ENCODE measurements at places on chromosomes 13 and 19. TPM values are rescaled to one million over a fixed set of nuclear protein-coding genes. Genes with fewer than 3 reads are reported as not detected.

DNA sequence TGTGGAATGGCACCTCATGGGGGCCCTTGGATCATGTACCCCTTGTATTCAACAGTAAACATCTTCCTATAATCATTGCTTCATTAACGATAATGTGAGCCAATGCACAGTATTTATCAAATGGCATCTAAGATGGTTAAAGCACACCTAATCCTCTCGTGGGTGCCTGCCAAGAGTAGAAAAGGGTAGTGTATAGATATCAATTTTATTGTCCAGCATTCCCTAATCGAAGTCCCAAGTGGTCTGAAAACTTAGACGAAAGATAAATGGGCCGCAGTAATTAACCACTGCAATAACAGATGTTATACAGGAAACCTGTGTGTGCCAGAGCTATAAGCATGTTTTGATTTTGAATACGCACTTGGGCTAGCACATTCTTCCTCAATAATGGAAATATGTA is 667 bp upstream of the MBNL2 start:
- no peak for DNase-seq

DNA sequence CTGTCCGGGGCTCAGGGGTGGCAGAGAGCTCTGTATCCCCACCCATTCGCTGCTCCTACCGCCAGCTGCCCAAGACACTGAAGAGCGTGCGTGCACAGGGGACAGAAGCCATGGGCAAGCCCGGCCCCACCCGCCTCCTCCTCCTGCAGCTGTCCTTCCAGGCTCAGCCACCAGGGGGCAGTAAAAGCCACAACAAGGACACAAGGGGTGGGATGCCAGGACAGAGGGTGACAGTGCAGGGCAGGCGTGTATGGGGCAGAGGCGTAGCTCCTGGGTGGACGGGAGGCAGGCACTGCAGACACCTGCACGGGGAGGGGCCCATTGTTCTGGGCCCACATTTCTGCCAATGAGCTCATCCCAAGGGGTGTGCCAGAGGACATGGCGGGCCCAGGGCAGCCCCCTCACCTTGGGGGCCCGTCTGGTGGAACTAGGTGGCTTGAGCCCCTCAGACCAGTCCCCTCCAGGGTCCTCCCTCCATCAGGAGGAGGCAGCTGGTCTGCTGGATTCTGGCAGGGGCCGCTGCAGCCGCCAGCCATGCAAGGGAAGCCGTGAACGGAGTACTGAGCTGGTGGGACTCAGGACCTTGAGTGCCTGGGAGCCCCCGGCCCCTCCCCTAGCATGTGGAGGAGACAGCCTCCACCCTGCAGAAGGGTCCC is 61.2 kb downstream of the MLLT1 start:
- DNase-seq, result peak; percentile 81

DNA sequence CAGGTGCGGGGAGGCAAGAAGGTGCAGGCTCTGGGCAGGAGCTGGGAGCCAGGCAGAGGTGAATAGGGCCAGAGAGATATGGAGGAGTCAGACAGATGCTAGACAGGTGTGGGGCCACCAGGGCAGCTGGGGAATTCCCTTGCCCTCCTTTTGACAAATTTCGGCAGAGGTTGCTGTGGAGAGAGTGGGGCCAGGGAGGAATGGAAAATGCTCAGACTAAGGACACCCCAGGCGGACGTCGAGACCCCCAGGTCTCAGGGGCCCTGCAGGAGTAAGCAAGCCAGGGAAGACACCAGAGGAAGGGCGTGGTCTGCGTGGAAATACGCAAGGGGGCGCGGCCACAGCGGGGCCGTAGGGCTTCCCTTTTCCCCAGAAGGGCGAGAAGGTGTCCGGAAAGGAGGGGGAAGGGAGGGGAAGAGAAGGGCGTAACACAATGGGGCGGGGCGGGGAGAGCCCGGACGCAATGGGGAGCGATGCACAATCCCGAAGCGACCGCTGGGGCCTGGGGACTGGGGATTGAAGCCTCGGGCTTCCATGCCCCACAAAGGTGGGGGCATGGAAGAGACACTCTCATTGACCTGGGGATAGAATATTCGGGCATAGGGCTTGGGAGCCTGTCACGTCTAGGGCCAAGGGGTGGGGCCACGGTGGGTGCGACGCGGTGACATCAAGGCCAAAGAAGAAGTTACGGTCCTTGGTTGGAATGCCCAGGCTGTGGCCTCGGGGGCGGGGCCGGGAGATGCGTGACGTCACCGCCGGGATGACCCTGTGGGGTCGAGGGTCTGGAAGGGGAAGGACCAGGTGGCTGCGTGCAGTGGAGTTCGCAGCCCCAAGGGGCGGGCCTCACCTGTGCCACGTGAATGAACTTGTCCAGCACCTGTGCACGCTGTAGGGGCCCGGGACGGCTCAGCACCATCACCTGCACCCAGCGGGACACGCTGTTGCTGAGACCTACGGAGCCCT is 8.2 kb downstream of the RASGRP4 start:
- peak; percentile 77 for DNase-seq

DNA sequence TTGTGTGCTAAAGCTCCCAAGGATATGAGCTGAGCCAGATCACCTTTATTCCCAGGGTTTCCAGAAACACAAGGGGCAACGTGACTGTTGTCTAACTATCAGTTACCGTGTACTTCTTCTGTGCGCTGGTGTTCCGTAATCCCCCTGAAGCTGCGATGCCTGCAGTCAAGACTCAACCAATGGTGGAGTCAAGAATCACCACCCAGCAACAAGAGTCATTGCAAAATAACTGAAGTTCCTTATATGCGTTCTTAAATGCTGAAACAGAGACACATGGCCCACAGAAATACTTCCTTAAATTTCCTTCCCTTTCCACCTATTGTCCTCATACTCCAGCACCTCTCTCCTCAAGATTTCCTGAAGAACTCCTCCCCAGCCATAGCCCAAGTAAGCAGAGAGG is 200.2 kb downstream of the KATNAL1 start:
- DNase-seq, result no peak

ZNF253 gene
- total RNA-seq, result 13.4 TPM

DNA sequence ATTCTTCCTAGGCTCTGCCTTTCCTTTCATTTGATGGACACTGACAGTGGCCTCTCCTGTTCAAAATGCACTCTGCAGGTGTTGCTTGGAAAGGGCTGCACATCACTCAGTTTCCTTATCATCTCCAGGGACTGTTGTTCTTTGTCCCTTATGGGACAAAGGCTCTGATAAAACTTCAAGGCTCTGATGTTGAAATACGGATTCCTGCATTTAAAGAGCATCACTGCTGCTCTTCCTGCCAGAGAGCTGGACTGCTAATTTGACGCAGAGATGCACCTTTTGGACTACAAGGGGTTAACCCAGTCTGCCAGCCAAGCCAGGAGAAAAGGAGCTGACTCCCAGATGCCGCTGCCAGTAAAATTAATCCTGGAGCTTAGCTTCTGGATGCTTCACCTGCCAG is 952.1 kb downstream of the DIAPH3 start:
- no peak for DNase-seq

- DNase-seq, result no peak
These were observed 224.5 kb downstream of the EFNB2 start for GRCh38 chr13:106311004-106311403.

DNA sequence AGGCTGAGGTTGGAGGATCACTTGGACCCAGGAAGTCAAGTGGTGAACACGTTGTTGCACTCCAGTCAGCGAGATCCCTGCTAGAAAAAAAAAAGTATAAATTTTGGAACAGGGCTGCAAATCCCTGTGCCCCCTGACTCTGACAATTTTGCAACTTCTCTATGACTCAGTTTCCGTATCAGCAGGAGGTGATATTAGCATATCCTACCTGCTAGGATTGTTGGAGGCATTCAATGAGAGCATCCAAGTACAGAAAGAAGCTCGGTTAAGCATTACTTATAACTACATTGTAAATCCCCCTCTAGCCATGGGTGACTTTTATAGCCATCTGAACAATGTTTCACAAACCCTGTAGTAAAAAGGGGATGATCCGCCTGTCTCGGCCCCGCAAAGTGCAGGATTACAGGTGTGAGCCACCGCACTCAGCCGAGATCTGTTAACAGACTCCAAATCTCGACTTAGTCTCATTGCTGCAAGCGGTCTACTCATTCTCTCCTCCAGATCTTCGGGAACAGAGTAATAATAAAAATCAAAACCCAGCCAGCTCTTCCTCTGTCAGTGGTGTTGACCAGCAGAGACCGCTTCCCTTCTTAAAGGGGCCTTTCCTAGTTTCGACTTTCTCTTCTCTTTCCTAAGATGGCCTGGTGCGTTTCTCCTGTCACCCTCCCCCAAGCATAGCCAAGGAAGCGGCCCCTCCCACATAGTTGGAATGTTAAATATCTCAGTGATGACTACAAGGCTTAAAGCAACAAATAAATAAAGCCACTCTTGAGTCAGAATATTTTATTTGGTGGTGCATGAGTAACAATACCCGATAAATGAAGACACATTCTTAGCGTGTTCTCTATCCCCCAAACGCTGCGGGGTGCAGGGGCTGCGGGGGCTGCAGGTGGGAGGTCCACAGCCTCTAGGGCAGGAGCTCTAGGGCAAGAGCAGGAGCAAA is 10.3 kb upstream of the BICRA start:
- DNase-seq, result no peak

- DNase-seq, result no peak
These were observed 2.9 kb downstream of the KASH5 start for GRCh38 chr19:49390929-49391359.

DNA sequence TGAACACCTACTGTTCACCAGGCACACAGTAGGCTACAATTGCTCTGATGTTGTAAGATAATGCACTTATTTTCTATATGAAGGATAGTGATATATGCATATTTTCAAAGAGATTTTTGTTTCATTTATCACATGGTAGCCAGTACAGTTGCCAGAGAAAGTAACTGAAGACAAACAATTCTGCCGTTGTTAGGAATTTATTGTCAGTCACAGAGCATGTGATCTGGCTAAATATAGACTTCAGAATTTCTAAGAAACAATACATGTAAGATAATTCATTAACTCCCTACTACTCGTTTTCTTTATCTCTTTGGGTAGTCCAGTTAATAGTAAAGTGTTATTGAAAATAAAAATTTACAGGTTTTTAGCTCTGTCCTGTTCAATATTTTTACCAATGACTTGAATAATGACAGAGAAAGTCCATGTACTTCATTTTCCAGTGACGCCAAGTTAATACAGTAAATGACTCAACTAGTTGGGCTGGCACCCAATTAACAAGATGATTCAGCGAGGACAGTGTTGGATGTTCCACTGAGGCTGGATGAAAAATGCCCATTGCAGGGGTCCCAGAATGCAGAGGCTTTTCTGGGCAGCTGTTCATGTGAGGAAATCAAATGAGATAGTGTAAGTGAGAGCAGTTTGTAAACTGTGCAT is 35.6 kb downstream of the GJA3 start:
- no peak for DNase-seq

CFD gene
- not detected for total RNA-seq

GRCh38 chr13:31955101-31955500 is 76.5 kb upstream of the FRY start:
- no peak for DNase-seq

BST2 gene
- 150 TPM for total RNA-seq

DNA sequence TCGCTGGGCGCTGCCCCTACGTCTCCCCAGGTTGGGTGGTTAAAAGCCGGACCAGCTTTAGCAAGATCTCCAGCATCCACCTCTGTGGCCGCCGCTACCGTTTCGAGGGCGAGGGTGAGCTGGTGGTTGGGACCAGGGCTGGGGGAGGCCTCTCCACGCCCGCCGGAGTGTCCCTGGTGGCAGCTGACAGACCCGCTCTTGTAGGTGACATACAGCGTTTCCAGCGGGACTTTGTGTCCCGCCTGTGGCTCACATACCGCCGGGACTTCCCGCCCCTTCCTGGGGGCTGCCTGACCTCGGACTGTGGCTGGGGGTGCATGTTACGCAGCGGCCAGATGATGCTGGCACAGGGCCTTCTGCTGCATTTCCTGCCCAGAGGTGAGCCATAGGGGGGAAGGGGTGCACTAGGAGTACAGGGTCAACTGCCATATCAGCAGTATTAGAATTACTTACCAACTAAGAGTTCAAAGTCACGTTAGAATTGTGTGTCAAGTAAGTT is 1.1 kb downstream of the ATG4D start:
- DNase-seq, result no peak

ZNF709 gene
- 1.6 TPM for total RNA-seq

DNA sequence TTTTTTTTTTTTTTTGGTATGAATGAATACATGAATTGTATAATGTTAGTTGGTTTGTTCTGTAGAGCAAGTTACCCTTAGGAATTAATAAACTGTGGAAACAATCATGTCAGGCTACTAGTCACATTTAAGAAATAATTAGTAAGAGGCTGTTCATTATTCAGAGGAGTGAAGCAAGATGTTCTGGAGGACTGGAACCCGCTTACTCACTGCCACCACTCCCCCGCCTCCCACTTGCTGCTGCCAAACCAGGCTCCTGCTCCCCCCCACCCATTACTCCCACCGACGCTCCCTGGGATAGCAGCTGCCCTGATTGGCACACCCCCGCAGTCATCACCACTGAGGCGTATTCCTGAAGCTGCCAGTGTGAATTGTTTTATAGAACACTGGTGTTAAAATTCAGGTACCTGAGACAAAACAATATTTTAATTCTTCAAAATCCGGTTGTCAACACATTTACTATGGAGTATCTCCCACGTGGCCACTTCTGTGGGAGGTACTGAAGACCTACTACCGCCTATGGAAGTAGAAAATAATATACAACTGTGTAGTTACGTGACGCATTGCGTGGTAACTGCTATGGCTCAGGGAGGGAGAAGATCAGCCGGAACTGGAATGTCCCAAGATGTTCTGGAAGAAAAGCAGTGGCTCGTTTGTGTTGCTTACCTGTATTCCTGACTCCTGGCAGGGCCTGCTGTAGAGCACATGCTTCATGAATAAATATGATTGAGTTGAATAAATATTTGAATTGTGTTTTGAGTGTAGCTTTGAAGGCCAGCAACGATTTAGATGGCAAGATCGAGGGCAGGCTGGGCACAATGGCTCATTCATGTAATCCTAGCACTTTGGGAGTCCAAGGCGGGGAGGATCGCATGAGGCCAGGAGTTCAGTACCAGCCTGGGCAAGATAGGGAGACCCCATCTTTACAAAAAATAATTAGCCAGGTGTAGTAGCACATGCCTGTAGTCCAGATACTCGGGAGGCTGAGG is 1.7 kb downstream of the DPY19L3 start:
- DNase-seq, result no peak

DNA sequence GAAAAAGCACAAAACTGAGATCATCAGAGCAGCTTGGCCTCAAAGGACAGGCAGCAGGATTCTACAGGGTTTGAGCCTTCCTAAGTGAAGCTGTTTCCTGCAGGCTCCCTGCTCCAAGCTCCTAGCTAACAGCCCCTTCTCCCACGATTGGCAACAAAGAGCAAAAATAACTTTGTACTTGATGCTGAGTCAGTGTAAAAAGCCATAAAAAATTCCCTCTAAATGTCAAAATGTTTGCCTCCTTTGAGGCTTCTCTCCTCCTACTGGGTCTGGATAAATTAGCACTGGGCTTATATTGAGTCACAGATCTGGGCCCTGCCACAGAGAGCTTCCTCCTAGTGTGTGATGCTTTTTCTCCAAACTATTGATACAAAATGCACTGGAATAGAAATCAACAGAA is 153.3 kb downstream of the TNFRSF19 start:
- no peak for DNase-seq

- DNase-seq, result no peak
These were observed 14.3 kb upstream of the BCAM start for GRCh38 chr19:44794610-44795009.
